ENCODE measurements at places on chromosomes 16 and 17.

GRCh38 chr17:10549096-10549842 is at the start of gene MYH2:
TSS of gene MYH2 (minus strand) at chr17:10549658. CDS start at chr17:10547920, 1,738 bp downstream.
- DNase-seq = no peak

- no peak for DNase-seq
Observed at GRCh38 chr16:61195006-61195405, 841.2 kb downstream of the CDH8 start.

DNA sequence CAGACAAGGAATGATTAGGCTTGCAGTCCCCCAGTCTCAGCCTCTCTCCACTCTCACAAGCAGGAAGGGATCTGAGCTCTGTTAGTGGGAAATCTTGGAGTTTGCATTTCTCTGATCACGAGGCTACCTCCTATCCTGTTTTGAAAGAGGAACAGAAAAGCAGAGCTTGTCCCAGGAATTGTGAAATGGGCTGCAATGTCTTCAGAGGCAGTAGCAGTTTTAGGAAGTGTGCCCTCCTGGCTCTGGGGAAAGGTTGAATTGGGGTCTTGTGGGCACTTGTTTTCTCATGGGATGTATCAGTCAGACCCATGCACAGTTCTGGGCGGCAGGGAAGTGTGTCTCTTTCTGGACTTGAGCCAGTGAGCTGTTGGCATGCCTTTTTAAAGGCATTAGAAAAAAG is 22.8 kb downstream of the NUP85 start:
- DNase-seq = no peak

DNA sequence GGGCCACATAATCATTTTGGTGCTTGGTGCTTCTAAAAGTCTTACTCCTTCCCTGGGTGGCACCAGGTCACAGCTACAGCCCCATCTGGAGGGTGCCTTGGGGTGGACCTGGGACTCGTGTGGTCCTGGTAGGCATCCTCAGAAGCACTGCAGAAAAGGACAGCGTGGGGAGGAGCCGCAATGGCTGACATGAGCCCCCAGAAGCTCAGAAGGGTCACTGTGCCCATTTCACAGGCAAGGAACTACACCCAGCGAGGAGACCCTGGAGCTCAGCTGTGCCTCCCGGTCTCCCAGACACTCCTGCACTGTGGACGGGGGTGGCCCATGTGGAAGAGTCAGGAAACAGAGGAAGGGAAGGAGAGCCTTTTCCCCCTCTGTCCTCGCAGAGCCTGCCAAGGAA is 26.4 kb downstream of the C17orf100 start:
- DNase-seq = no peak

Data from renal pelvis (tissue), 12 donors.